ENCODE measurements at places on chromosomes 3 and 15. TPM values are rescaled to one million over a fixed set of nuclear protein-coding genes. Genes with fewer than 3 reads are reported as not detected.

DNA sequence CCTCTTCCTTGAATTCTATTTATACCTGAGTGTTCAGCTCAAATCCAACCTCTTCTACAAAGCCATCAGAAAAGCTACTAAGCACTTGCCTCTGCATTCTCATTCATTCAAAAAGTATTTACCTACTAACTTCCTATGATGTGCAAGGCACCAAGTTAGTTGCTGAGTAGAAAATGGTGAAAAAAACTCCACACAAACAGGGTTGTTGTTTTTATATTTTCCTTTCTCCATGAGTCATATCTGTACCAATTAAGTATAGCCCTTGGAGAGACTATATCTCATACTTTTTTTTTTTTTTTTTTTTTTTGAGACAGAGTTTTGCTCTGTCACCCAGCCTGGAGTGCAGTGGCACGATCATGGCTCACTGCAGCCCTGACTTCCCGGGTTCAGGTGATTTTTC, 67.7 kb downstream of the IGF2BP2 start:
- DNase-seq = no peak

- no peak for DNase-seq
These were observed 61.8 kb downstream of the GLDN start for GRCh38 chr15:51403072-51403878.

DNA sequence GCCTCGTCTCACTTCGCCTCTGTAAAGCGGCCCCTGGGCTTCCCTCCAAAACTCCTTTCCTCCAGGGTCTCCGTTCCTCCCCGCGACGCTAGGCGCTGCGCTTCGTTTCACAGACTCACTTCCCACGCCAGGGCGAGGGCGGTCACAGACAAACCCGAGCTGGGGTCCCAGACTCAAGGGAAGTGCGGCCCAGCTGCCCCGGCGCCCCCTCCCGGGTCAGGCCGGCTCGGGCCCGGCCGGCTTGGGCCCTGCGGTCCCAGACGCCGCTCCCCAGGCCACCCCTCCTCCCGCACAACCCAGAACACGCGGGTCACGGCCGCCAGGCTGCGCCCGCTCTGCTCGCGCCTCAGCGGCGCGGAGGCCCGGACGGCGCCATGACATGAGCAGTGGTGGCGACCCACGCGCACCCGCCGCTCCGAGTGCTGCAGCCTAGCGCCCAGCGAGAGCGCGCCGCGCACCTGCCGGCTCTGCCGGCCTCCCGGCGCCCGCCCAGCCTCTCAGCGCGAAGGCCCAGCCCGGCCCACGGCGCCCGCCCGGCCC, 547 bp downstream of the NUP210 start:
- DNase-seq = peak; percentile 69

DNA sequence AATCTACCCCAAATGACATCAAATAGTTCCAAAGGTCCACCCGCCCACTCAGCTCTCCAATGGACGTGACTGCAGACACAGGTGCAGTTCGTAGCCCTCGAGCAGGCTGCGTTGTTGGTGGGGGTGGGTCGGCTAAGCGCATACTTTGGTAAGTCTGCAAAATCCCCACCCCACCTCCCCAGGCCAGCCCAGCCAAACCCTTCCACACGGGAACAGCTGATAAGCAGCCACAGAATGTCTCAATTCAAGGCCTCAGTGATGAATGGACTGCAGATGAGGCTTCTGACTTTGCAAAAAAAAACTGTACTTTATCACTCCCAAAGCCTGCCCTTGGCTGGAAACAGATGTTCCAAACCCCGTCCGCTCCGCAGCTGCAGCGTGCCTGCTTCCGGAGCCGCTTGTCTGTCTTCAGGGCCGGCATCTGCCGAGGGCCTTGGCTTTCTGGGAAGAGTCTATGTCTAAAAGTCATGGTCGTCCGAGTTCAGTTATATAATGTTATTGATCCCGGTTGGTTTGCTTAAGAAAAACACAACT, 38.2 kb downstream of the PCSK6 start:
- peak; percentile 87 for DNase-seq

GRCh38 chr15:39172380-39173281, 408.2 kb upstream of the THBS1 start:
- no peak for DNase-seq

DNA sequence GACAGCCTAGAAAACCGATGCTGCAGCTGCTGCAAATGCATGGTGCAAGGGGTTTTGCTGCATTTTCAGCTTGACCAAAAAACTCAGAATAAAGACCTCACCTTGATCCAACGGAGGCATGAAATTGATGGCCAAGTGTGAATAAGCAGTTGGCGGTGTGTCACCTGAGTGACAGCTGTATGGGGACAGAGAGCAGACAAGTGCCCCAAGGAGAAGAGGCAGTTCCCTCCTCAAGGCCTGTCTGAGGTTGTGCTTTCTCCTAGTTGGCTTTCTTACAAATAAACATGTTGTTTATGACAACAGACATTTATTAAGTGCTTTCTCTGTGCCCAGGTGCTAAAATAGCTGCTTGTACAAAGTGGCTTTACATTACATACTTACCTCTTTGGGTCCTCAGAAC, 10.3 kb downstream of the PGPEP1L start:
- DNase-seq = no peak

GRCh38 chr3:136473716-136474326, 223.7 kb downstream of the PCCB start:
- no peak for DNase-seq

- DNase-seq = no peak
These were observed 363.6 kb upstream of the GOLIM4 start for GRCh38 chr3:168459226-168459784.

GRCh38 chr3:184234224-184234623, 4.8 kb downstream of the VWA5B2 start:
- peak; percentile 44 for DNase-seq

- DNase-seq = no peak
These were observed 46.1 kb downstream of the MBNL1 start for GRCh38 chr3:152314677-152315353.

DNA sequence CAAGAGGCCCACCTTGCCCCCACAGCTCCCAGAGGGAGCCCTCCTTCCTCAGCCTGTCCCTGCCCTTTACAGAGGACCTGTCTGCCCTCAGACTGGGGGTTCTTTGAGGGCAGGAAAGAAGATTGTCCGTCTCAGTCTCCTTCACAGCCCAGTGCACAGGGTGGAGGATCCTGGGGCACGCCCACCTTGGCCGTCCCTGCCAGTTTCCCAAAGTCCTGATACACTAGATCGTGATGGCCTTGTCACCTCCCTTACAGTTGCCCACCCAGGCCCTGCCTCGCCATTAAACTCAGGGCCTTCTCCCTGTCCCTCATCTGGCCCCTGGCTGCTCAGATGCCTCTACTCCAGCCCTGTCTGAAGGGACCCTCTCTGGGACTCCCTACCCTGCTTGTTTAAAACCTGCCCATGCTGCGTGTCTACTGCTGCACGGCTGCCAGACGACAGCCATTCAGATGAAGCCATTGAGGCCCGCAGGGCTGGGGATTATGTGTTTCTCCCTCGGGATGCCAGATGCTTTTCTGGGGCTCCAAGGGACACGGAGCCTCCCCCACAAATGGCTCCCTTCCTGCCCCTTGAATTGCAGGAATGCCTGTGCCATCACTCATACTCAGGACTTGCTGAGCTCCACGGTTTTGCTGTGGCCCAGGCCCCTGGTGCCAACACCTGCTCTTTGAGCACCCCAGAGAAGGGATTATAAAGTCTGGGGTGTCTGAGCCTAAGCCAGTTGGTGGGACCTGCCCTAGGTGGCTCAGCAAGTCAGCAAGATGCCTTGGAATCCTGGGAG, 27.8 kb downstream of the ACSBG1 start:
- no peak for DNase-seq

DNA sequence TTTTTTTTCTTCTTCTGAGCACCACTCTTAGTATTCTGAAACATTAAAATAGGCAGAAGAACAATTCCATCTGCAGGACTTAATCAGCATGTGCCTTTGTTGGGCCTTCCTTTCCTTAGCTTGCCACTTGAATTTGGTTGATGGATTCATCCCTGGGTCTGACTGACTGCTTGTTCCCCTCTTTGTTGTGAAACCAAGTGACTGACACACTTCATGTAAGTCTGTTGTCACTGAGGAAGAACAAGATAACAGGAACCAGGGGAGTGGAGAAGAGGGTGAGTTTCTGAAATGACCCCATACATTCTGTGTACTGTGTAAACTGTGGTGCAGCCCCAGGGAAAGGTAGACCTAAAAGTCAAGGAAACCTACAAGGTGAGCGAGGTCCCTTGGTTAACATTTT, 188.7 kb upstream of the TBC1D5 start:
- no peak for DNase-seq

DNA sequence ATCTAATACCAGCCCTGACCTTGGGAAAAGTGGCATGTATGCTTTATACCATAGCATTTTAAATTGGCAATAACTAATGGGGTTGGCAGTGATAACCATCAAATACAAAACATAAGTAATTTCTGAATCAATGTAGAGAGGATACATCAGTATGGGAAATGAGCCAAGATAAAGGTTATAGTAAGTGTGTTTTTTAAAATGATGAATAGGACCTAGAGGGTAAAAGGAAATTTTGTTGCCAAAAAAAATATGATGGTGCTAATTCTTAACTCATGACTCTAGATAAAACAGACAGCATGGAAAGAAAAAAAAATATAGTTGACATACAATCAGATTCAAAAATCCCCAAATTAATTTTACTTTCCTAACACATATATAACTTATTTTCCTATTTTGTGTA, 75.4 kb upstream of the ROBO1 start:
- DNase-seq = no peak

GRCh38 chr15:31136016-31136415, 34.5 kb upstream of the TRPM1 start:
- DNase-seq = no peak

DNA sequence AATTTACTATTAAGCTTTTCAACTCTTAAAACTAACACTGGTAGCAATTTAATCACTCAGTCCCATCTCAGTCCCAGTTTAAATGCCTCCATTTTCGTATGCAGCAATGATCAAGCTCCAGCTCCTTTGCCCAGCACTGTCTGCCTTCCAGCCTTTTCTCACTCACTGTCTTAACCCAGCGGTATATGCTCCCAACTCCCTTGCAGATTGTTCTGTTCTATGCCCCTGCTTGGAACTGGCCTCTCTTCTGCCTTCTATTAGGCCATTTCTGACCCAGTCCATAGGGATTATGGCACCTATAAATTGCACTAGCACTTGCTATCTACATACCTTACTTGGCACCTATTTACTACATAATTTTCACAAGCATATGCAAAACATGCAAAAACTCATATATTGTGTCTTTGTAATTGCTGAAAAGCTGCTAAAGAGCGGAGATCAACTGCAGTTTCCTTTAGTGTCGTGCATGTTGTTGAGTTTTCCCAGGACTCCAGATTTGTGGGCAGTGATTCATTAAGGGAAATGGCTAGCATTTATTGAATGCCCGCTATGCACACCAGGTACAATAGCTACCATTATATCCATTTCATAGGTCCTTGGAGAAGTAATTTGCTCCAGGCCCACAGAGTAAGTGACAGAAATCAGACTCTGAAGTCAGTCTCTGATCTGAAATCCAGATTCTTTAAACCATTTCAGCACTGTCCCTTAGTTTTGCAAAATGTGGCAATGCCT, 24.4 kb downstream of the CRBN start:
- no peak for DNase-seq

- DNase-seq = no peak
These were observed 18.4 kb upstream of the ZBTB47 start for GRCh38 chr3:42635111-42635510.

DNA sequence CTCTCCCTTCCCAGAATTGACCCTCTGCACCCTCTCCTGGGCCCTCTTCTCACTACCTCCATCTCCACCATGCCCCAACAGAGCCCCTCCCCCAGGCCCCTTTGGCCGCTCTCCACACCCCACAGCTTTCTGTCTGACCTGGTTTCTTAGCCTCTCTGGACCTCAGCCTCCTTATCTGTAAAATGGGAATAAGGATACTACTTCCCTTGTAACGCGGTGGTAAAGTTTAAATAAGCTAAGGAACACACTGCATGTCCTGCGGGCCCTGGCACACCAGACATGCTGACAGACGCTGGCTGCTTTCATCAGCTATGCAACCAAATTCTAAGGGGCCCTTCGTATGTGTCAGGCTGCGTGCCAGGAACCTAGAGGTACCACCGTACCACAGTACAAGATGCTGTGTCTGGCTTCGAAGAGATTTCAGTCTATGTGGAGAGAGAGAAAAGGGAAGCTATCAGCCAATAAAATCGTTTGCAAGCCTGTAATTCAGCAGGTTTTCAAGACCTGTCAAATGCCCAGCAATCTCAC, 777 bp upstream of the SLC51A start:
- no peak for DNase-seq

GRCh38 chr3:114389156-114389555, 95.3 kb downstream of the TIGIT start:
- no peak for DNase-seq

DNA sequence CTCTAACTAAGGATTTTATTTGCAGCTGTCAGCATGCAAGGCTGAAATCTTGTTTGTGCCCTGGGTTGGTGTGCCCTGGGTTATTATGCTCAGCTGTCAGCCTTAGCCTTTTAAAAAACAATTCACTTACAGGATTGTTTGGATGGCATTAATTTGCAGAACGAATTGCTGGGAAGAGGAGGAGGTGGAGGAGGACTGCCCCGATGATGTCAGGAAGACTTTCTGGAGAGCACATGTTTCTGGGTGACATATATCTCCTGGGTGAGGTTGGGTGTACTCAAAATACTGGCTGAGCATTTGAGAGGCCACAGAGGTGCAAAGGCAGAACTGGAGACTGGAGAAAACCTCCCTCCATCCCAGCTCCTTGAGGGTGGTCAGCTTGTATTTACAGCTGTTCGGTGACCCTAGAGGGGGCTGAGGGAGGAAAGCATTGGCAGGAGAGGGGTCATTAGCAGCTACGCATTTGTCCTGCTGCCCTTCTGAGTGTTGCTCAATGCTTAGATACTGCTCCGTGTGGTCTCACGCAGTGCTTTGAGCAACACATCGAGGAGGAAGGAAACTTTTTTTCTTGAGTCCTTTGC, 59.8 kb upstream of the PSMD6 start:
- DNase-seq = no peak

- no peak for DNase-seq
These were observed 17.8 kb upstream of the THUMPD3 start for GRCh38 chr3:9345041-9345440.

GRCh38 chr3:184691397-184692231, 20.2 kb downstream of the MAGEF1 start:
- peak; percentile 44 for DNase-seq

- no peak for DNase-seq
These were observed 90.6 kb upstream of the TSC22D2 start for GRCh38 chr3:150317469-150317868.

The CPOX gene
- total RNA-seq = 12.1 TPM

The NCEH1 gene
- total RNA-seq = 63.6 TPM

The SOX2 gene
- 0.22 TPM for total RNA-seq

The TMEM207 gene
- not detected for total RNA-seq

The INKA1 gene
- 1.7 TPM for total RNA-seq

The FANCD2OS gene
- not detected for total RNA-seq

The CCPG1 gene
- 82.5 TPM for total RNA-seq

The SLC27A2 gene
- total RNA-seq = not detected

The ITPKA gene
- total RNA-seq = 6.0 TPM

The FBXL2 gene
- total RNA-seq = 2.1 TPM

The KBTBD8 gene
- 5.8 TPM for total RNA-seq

The KCNMB3 gene
- 1.1 TPM for total RNA-seq

The UCN2 gene
- total RNA-seq = 0.17 TPM

The A4GNT gene
- total RNA-seq = not detected

The LRTM1 gene
- not detected for total RNA-seq

The CYP19A1 gene
- total RNA-seq = 0.55 TPM

All from left ventricle myocardium superior (tissue), 1 donor.